ENCODE measurements at places on chromosomes 11 and 22. TPM values are rescaled to one million over a fixed set of nuclear protein-coding genes. Genes with fewer than 3 reads are reported as not detected.

The MTA2 gene
- polyA plus RNA-seq, result 37.4 TPM

The LRFN4 gene
- polyA plus RNA-seq, result 2.2 TPM

The IL10RA gene
- 659 TPM for polyA plus RNA-seq

DNA sequence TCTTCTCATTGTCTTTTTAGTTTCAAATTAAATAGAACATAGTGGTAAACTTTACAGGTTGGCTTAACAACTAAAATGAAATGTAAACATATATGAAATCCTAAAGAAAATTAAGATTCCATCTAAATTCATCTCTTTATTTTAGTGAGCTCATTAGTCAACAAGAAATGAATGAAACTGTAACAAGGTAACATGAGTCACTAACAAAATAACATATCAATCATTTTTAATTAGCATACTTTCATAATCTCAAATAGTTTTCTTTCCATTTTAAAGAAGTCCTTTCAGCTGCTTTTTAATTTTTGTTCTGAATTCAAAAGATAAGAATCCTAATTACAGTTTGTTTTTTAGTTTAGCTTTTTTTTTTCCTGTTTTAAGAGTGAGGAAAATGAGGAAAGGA lies 688.6 kb upstream of the TENM4 start:
- no peak for DNase-seq

DNA sequence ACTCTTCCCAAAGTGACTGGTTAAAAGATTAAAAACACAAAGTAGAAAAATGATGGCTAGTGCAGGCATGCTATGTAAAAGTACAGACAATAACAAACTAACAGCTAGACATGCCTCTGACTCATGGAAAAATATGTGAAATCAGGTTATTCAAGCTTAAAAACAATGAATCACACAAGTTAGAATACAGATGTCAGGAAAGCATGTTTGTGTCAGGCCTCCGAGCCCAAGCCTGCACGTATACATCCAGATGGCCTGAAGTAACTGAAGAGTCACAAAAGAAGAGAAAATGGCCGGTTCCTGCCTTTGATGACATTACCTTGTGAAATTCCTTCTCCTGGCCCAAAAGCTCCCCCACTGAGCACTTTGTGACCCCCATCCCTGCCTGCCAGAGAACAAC lies 110.1 kb downstream of the NOX4 start:
- no peak for DNase-seq

- no peak for DNase-seq
Observed at GRCh38 chr22:25078591-25078990, 121.1 kb upstream of the CRYBB3 start.

GRCh38 chr22:39966470-39966869 lies 6.3 kb downstream of the TMA7B start:
- no peak for DNase-seq

GRCh38 chr11:110835106-110835505 lies 122.9 kb upstream of the ARHGAP20 start:
- DNase-seq, result no peak

- no peak for DNase-seq
Observed at GRCh38 chr11:88404932-88405710, 67.6 kb upstream of the CTSC start.

DNA sequence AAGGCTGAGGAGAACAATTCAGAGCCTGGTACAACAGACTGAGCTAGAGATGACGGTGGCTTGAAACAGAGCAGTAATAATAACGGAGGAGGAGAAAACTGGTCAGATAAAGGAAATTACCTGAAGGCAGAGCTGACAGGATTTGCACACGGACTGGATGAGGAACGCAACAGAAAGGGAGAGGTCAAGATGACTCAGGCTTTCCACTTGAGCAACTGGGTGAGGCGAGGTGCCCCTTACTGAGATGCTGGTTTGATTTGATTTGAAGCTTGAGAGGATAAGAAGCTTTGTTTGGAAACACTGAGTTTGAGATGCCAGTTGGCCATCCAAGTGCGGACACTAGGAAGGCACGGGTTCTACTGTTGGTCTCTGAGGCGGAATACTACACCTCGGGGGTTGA lies 35.4 kb upstream of the NRIP3 start:
- DNase-seq, result no peak

DNA sequence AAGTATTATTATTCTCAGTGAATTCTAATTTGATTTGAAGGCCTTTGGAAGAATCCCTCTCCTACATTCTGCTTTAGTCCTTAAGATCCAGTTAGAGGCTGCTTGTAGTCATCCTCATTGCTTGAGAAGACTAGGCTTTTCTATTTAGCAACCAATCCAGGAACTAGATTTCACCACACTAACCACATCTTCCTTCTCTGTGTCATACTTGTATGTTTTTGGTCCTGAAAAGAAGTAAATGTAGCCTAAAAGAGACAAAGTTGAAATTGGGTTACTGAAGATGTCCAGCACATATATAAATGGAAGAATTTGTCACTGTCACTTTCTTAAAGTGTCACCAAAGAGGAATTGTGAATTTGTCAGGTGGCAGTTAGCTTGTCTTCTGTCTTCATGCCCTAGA lies 46.6 kb upstream of the MMP7 start:
- DNase-seq, result no peak

DNA sequence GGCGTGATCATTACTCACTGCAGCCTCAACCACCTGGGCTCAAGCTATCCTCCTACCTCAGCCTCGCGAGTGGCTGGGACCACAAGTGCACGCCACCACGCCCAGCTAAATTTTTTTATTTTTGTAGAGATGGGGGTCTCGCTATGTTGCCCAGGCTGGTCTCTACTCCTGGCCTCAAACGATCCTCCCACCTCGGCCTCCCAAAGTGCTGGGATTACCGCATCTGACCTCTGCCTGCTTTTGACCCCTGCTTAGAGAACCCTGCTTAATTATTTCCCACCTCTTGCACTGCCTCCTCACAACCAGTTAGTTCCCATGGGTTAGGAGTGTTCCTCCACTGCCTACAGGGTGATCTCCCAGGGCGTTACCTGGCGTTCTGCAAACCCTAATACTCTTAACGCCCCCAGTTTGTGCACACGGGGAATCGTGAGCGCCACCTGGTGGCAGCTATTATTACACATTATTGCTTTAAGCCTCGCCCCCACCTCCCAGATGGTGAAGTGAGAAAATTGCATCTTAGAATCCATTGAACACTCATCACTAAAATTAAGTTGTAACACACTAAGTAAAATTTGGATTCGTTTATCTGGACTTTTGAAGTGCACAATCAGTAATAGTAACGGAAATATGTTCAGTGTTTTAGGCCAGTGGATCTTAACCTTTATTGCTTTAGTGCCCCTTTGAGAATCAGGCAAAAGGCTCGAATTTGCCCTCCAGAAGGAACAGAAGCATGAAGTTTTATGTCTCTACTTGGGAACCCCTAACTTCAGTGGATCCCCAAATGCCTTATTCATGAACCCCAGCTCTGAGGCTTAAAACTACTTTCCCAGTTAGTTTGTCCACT lies 61.4 kb upstream of the ASPHD2 start:
- DNase-seq, result peak; percentile 38

Data from CD8-positive, alpha-beta memory T cell (primary cell).